ENCODE measurements at places on chromosomes 7 and 10.

- DNase-seq: no peak
Measured at GRCh38 chr7:102211590-102212550, 74.8 kb upstream of the SH2B2 start.

- DNase-seq: no peak
Measured at GRCh38 chr7:673681-674453, 52.6 kb upstream of the DNAAF5 start.

GRCh38 chr10:99540657-99541531, 8.2 kb downstream of the NKX2-3 start:
- no peak for DNase-seq

GRCh38 chr10:119263951-119264617, 56.7 kb downstream of the GRK5 start:
- peak; percentile 81 for DNase-seq

GRCh38 chr10:47285381-47286115, 14.4 kb upstream of the GDF10 start:
- no peak for DNase-seq

Measured in cerebellum (tissue), 4 donors.